Eye (tissue), 1 donor: ENCODE measurements at places on chromosomes 1 and 21.

DNA sequence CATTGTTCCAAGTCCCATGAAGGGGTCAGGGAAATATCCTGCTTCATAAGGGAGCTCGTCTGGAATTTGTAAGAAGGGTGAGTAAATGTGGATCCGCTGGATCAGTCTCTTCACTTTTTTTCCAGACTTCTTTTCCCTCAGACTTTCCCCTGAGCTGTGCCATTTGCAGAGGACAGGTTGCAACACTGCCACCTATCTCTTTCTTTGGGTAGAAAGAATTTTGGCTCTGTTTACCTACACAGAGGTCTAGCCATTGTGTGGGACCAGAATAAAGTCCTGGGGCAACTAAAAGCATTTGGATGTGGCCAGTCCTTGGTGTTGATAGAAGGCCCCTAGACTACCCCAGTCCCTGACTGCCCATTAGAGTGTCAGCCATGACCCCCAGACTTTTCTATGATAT, 1146.7 kb upstream of the PRMT6 start:
- DNase-seq: no peak

- peak; percentile 60 for DNase-seq
Measured at GRCh38 chr1:37051346-37051745, 17.0 kb upstream of the GRIK3 start.

DNA sequence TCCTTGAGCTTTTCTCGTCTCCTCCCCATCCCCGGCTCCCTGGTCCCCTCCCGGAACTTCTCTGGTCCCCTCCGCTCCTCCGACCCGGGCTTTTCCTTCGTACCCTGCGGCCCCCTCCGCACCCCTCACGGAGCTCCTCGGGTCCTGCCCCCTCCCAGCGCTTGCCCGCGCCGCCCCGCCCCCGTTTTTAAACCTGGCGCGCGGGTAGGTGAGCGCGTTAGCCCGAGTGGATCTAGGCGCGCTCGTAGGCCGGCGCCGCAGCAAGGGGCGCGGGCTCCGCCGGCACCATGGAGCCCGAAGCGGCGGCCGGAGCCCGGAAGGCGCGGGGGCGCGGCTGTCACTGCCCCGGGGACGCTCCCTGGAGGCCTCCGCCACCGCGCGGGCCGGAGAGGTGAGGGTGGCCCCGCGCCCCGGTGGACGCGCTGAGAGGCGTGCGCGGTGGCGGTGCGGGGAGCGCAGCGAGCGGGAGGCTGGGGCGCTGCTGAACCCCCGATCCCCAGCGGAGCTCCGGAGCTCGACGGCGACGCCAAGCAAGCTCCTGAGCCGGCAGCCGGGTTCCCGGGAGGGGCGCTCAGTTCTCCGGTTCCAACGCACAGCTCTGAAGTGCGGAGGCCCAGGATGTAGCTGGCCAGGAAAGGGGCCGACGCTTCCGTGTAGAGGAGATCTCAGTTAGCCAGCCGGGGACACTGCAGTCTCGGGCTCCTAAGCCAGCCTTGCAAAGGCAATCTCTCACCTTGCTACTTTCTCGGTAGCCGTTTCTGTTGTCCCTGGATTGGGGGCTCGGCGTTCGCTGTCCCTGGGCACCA, at the start of gene RIPPLY3:
RIPPLY3 (plus strand) TSS at position 217 of the 806 bp plus-strand sequence; CDS start at position 288, 71 bp downstream.
- DNase-seq: peak; percentile 68

GRCh38 chr1:44822981-44823451, 14.7 kb downstream of the BTBD19 start:
- DNase-seq: no peak

DNA sequence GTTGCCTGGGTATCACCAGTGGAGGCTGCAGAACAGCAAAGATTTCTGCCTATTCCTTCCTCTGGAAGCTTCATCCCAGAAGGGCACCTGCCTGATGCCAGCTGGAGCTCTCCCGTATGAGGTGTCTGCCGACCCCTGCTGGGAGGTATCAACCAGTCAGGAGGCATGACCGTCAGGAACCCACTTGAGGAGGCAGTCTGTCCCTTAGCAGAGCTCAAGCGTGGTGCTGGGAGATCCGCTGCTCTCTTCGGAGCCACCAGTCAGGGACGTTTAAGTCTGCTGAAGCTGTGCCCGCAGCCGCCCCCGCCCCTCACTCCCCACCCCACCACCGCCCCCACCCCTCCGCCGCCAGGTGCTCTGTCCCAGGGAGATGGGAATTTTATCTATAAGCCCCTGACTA, 23.1 kb upstream of the HFM1 start:
- no peak for DNase-seq

- no peak for DNase-seq
Measured at GRCh38 chr1:11881749-11882441, 23.1 kb upstream of the NPPB start.

DNA sequence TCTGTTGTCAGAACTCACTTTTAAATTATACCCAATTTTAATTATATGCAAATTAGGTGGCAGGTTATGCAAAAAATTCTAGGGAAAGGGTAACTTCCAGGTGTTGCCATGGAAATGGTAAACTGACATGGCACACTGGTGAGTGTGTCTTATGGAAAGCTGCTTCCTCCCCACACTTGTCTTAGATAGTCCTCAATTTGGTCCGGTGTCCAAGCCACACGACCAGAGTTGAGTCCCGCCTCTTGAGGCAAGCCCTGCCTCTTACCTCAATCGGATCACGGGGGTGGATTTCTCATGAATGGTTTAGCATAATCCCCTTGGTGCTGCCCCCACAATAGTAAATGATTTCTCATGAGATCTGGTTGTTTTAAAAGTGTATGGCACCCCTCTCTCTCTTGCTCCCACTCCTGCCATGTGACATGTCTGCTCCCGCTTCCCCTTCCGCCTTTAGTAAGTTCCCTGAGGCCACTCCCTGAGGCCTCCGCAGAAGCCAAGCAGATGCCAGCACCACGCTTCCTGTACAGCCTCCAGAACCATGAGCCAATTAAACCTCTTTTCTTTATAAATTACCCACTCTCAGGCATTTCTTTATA, 74.9 kb downstream of the MATN1 start:
- no peak for DNase-seq

GRCh38 chr1:117167402-117167801, 43.3 kb downstream of the VTCN1 start:
- DNase-seq: no peak

- no peak for DNase-seq
Measured at GRCh38 chr1:31479811-31480210, 66.8 kb downstream of the SERINC2 start.

DNA sequence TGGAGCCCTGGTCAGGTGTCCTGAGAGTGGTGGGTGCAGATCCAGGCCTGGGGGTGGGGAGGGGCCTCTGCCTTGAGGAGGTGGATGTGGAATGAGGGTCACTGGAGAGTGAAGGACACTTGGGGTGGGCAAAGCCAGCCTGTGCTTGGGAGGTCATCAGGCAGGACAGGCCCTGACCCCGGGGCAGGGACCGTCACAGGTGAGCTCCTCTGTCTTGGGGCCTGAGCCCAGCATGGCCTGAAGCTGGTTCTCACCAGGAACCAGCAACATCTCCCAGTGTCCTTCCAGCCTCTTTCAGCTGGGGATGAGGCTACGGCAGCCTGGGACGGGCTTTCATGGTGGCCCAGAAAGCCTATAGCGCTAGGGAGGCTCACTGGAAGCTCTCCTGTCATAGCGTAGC, 831 bp upstream of the KRTAP10-2 start:
- DNase-seq: no peak

- DNase-seq: no peak
Measured at GRCh38 chr1:109824349-109825115, 60.8 kb upstream of the EPS8L3 start.

DNA sequence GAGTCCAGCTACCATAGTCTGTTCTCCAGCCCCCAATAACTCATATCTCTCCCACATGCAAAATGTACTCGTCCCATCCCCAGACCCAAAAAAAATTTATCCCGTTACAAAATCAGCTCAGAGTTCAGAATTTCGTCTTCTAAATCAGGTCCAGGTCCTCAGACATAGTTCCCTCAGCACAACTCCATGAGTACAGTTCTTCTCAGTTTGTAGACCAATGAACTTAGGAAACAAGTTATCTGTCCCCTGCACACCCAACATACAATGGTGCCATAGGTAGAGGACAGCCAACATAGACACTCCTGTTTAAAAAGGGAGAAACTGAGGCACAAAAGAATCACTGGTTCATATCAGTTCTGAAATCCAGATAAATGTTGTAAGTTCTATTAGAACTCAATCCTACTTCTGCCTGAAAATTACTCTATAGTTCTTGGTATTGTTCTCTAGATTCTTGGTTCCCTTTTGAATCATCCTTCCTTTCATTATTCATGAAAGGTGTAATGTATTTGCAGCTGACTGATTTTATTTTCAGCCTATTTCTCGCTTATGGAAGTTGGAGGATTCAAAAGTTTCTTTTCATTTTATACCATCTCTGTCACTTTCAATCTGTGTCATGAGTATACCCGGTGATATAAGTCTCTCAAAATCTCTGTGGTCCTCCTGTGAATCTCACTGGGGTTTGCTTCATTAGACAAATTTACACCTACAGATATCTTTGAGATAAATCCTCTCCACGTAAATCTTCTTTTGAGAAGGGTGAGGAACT, 75.8 kb upstream of the TSPAN2 start:
- DNase-seq: no peak

GRCh38 chr1:186643614-186644013, 36.6 kb downstream of the PTGS2 start:
- DNase-seq: no peak

DNA sequence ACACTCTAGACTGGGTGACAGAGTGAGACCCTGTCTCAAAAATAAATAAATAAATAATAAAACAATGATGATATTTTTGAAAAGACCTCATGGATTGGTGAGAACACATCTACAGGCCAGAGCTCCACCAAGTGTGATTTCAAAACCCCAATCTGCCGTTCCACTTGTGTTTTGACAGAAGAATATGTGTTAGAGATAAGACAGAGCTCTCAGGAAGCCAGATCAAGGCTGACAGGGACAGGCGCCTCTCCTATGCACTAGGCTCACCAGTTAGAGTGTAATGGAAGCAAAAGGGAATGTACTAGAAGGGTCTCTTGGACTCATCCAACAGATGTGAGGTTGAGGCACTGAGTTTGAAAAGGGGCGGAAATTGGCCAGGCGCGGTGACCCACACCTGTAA, 110.7 kb upstream of the ERRFI1 start:
- DNase-seq: no peak

DNA sequence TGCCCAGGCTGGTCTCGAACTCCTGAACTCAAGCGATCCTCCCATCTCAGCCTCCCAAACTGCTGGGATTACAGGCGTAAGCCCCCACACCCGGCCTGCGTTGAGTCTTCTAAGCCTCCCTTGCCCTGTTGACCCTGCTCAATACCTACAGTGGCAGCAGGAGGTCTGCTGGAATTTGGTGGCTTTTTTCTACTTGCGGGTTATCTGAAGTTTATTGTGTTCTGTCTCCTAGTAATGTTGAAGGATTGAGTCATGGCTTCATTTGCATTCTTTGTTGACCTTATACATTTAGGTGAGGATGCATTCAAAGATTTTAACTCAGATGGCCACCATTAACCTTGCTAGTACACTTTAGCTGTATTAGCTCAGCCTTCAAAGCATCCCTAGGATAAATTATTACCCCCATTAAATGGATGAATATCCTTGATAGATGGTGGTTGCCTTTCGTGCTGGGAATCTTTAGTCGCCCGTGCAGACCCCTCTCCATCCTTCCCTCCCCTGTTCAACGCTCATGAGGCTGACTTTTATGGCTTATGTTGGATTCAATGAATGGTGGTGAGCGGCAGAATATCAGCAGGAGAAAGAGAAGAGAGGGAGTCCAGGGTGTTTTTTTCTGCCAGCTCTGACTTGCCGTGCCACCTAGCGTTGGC, 9.7 kb upstream of the NPPB start:
- no peak for DNase-seq

DNA sequence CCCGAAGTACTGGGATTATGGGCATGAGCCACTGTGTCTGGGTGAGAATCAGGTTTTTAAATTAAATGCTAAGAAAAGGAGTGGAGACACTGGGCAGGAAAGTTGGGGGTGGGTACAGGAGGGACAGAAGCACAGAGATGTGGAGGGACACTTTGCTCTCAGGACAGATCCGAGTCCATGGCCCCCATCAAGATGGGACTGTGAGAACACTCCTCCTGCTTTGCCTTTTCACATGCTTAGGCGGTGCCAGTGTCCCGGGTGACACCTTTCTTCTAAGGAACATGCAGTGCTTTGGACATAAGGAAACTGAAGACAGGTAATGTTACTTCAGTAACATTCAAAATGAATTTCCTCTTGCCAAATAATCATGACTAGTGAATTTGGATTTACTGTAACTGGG, 16.7 kb downstream of the SLC25A33 start:
- DNase-seq: no peak

GRCh38 chr1:58480191-58480590, 66.3 kb downstream of the OMA1 start:
- no peak for DNase-seq

GRCh38 chr1:105172788-105173187, 1423.1 kb downstream of the AMY1C start:
- DNase-seq: peak; percentile 88

DNA sequence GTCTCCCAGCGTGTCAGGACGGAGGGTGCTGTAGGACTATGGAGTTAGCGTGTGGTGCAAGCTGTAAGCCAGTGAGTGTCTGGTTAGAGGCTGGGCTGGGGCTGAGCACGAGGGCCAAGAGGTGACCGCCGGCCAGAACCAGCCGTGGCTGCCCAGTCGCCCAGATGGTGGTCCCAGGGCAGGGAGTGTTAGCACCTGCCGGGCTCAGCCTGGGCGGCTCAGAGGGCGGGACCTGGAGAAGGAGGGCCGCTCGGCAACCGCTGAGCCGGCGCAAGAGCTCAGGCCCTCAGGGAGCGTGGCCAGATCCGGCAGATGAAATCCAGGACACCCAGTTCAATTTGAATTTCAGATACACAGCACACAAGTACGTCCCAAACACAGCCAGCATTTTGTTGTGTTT, 87.9 kb downstream of the PRDM16 start:
- DNase-seq: no peak

- DNase-seq: no peak
Measured at GRCh38 chr1:87279536-87279875, 49.2 kb upstream of the LMO4 start.

DNA sequence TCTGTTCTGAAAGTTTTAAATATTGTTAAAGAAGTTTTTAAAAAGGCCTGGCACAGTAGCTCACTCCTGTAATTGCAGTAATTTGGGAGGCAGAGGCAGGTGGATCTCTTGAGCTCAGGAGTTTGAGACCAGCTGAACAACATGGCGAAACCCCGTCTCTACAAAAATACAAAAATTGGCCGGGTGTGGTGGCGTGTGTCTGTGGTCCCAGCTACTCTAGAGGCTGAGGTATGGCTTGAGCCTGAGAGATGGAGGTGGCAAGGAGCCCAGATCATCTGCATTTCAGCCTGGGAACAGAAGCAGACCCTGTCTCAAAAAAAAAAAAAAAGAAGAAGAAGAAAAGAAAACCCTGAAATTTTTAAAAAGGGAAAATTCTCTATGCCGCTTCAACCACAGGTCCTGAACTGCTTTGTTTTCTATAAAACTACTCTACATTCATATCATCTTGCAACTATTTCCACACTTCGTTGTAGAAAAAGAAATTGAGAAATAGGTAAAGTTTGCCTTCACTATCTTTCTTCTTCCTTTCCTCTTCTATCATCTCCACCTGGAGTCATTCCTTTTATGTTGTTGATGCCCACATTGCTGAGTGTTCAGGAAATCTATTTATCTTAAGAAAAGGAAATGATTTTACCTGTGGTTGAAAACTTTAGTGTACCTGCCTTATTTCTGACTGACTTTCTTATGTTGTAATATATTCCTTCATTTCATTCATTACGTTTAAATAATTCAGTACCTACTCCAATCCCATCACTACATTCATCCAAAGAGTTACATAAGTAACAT, 1.7 kb downstream of the ATP6V1G3 start:
- DNase-seq: no peak
